Caki2 (cell line): ENCODE measurements at places on chromosomes 6 and 20. TPM values are rescaled to one million over a fixed set of nuclear protein-coding genes. Genes with fewer than 3 reads are reported as not detected.

- no peak for DNase-seq
Observed at GRCh38 chr20:5592823-5593739, 157.1 kb upstream of the SHLD1 start.

The ZSCAN16 gene
- 0.88 and 4.8 TPM in 2 replicates for total RNA-seq

DNA sequence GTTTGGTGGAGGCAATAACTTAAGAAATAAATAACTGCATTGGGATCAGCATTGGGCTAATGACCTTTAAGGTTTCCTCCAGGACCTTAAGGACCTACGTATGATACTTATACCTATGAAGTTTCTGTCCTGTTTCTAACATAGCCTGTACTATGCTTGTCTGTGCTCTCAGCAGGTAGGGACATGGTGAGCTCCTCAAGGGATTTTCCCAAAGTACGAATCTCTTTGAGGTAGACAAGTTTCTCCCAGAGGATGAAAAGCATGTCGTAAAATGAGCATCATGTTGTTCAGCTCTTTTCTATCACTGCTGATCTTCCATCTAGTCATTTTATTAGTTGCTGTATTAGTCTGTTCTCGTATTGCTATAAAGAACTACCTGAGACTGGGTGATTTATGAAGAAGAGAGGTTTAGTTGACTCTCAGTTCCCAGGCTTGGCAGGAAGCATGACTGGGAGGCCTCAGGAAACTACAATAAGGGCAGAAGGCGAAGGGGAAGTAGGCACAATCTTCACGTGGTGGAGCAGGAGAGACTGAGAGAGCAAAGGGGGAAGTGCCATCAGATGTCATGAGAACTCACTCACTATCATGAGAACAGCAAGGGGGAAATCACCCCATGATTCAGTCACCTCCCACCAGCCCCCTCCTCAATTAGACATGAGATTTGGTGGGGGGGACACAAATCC, 77.8 kb upstream of the TGM3 start:
- DNase-seq, result no peak

DNA sequence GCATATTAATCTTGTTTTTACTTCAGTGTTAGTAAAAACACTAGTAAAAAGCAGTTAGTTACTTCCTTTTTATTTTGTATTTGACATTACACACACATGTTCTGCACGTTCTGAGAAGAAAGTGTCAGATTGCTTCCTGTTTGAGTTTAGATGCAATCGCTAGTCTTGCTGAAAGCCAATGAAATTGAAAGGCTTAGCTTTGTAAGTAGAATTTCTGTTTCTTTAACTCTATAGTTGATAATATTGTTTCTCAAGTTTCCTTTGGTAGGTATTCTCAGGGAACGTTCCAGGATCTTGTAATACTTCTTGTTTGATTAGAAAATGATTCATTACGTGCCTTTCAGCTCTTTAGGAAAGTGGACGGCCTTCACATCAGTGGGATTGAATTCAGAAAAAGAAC, 55.0 kb downstream of the CDKAL1 start:
- no peak for DNase-seq

GRCh38 chr20:36349384-36350170, 43.4 kb downstream of the DLGAP4 start:
- DNase-seq, result no peak

The ZNF831 gene
- total RNA-seq, result not detected in 2 replicates

The GPR63 gene
- total RNA-seq, result 0.37 and 0.46 TPM in 2 replicates

The HLA-F gene
- 50.6 and 59.2 TPM in 2 replicates for total RNA-seq
